ENCODE measurements at places on chromosomes 16 and 17.

- DNase-seq, result no peak
Measured at GRCh38 chr16:84029297-84030047, 13.1 kb downstream of the SLC38A8 start.

DNA sequence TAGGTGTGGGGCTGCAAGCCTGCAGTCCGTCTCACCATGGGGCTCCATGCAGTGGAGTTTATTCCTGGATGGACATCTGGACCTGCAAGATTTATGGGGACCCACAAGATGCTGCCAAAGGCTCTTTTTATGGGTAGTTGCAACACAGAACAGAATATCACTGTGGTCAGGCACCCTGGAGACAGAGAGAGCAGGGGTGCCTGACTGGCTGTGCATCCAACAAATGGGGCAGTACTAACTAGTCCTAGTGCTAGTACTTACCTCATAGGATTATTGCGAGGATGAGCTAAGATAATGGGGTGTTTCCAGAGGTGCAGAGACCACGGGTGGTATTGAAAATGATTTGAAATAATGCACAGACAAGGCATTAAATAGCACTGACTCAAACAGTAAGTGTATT lies 42.4 kb upstream of the MMP2 start:
- DNase-seq, result no peak

GRCh38 chr17:61324950-61325349 lies 74.7 kb upstream of the TBX2 start:
- no peak for DNase-seq

- peak; percentile 86 for DNase-seq
Measured at GRCh38 chr17:58344791-58345157, 7.2 kb downstream of the SUPT4H1 start.

GRCh38 chr17:8695241-8695640 lies 49.4 kb downstream of the CCDC42 start:
- DNase-seq, result no peak

DNA sequence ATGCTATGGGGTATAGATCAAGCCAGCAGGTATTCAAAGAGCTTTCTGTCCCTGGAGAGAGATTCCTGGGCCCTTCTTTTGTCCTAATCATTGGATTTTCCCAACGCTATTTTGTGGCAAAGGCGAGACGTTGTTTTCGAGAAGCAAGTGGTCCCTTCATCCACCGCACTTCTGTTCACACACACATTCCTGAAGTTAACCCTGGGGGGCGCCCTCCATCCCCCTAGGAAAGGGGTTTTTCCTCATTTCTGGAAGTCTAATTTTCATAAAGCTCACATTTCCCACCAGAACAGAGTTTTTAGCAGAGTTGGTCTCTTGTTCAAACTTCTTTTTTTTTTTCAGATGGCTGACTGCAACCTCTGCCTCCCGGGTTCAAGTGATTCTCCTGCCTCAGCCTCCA lies 11.9 kb downstream of the SCGB1C2 start:
- DNase-seq, result no peak

DNA sequence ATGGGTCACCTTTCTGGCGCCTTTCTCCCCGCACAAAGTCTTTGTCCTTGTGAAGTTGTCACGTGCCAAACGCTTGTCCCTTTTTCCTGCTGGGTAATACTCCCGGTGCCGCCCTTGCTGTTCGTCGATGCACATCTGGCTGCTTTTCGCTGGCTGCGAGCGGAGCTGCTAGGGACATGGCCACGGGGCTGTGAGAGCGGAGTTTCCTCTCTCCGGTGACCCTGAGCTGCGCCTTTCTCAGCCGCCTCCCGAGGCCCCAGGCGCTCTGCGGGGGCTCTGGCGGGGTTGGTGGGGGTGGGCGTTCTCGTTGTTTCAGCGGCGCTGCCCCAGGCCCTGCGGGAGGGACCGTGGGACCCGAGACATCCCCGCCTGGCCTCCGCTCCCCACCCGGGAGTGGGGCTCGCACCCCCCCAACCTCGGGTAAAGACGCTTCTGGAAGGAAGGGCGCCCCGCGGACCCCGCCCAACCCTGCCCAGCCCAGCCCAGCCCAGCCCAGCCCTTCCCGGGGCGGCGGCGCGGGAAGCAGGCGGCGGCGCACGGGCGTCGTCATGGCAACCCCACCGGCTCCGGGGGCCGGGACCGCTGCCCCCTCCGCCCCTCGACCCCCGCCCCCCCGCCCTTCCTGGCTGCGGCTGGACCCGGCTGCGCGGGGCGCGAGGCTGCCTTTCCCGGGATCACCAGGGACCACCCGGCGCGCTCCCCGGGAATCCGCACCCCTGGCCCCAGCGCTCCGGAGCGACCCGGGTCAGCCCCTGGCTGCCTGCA lies 12.3 kb downstream of the CHMP6 start:
- peak; percentile 65 for DNase-seq

GRCh38 chr16:30149250-30149930 lies 26.4 kb upstream of the MAPK3 start:
- DNase-seq, result no peak

DNA sequence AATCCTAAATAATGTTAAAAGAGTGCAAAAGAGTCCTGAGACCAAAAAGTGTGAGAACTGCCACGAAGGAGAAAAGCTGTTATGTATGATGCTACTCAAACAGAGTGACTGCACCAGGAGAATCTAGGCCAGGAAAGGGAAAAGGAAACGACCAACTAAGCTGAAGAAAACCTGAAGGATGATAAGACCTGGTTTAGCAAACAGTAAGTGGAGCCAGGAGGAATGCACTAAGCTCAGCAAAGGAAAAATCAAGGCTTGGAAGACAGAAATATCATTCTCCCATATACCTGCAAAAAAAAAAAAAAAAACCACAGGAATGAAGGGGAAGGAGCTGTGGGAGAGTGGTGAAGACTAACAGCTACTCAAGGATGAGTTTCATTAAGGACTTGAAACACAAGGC lies 21.1 kb downstream of the CMC2 start:
- no peak for DNase-seq

- no peak for DNase-seq
Measured at GRCh38 chr16:9159839-9160550, 68.6 kb downstream of the HAPSTR1 start.

DNA sequence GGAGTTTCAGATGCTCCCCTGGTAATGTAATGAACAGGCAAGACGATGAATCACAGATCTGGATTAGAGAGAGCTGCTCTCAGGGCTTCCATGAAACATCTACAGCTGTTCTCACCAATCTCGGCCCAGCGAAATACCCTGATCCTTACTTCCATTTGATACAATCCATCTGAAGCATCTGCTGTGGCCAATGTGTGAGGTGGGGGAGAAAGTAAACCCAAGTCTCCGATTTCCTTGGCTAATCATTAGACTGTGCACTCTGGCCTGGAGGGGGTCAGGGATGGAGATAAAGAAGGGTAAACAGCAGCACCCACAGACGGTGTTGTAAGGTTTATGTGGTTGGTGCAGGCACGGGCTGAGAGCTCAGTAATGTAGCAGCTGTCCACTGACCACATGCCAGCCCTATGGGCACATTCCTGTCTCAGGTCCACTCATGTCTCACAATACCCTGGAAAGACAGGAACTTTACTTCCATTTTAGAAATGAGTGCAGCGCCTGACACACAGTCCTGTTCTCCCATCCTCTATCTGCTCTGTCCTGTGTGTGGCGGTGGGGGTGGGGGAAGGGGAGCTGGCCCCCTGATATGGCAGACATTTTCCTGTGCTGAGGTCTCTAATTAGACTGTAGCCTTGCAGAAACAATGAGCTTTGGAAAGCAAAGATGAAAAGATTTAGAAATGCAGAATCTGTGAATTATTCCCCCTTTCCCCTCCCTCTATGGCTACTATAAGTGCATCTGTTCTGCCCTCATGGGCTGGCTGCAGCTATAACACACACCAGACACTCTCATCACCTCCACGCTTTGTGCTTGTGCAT lies 48.3 kb upstream of the ERN1 start:
- no peak for DNase-seq

- DNase-seq, result no peak
Measured at GRCh38 chr17:50689956-50690886, 17.5 kb downstream of the ANKRD40 start.

- DNase-seq, result peak; percentile 13
Measured at GRCh38 chr17:3038941-3039340, 24.5 kb downstream of the OR1D5 start.

DNA sequence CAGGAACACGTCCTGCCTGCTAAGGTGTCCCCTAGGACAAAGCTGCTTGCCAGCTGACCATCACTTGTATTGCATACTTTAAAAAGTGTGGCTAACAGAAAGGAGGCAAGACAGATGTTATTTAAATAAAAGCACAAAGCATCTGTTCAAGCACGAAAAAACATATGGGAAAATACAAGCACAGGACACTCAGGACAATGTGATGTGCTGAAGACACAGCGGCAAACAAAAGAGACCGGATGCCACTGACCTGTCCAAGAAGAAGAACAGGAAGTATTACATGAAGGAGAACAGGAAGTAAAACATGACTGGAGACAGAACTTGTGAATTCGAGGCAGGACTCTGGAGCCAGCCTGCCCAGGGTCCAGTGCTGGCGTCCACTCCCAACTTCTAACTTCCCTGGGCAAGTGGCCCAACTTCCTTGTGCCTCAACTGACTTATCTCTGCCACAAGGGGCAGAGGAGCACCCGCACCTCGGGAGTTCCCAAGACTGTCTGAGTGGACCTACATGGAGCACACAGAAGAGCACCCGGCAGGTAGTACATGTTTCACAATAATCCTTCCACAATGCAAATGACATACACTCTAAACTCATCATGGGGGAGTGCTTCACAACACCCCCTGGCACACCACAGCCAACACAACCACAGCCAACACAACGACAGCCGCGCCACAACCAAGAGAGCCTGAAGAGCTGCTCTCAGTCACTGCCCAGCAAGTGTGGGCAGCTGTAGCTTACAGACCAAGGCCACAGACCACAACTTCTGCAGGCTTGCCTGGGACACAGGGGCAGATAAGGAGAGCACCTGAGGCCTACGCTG lies 36.6 kb downstream of the ANKRD11 start:
- no peak for DNase-seq

DNA sequence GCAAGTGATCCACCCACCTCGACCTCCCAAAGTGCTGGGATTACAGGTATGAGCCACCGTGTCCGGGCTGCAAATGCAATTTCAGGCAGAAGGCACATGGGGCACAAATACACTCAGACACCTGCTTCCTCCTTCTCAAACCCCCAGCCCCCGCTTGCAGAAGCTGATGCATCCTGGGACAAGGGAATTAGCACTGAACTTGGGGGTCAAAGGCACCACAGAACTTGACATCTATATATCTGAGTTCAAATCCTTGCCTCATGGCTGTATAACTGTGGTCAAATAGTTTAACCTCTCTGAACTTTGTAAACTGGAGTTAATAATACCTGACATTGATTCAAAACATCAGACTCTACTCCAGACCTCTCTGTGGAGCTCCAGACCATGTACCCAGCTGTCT lies 4.1 kb upstream of the ARL5C start:
- DNase-seq, result no peak

- DNase-seq, result no peak
Measured at GRCh38 chr16:23317266-23317661, 15.2 kb downstream of the SCNN1B start.

GRCh38 chr16:60582528-60582927 lies 1453.7 kb downstream of the CDH8 start:
- DNase-seq, result no peak

GRCh38 chr16:14405611-14406537 lies 224.2 kb downstream of the PARN start:
- peak; percentile 69 for DNase-seq

Data from activated effector memory CD4-positive, alpha-beta T cell treated with anti-CD3 and anti-CD28 coated beads, Interleukin-2, amount 50 U/mL, for 16 hours (primary cell).